Panc1 (cell line): ENCODE measurements at places on chromosomes 7 and 10. TPM values are rescaled to one million over a fixed set of nuclear protein-coding genes. Genes with fewer than 3 reads are reported as not detected.

DNA sequence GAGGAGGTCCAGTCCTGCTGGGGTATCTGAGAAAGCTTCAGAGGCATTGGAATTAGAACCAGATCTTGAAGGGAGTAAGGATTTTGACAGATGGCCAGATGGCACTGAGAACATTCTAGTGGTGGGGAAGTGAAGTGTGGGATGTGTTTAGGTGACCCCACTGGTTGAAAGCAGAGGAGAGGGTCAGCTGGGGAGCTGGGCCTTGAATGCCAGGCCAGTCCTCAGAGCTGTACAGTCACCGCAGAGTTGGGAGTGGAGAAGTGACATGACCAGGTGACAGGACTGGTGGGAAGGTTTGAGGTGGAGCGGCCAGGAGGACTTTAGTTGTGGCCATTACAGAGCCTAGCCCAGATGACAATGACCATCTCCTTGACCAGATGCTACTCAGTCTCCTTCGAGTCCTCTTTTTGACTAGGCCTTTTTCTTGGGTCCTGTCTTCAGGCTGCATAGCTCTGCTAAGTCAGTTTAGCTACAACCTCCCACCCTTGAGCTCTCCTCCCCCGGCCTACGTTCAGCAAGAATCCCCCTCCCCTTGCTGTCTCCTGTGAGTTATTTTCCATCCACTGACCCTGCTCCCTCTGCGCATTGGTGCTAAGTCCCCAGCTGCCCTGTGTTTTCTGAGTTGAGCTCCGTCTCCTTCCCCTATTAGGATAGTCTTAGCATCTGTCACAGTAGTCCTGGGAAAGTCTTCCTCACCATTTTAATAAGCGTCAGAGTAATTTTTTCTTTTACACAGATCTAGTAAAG, 56.3 kb downstream of the CCNY start:
- H3K4me3 ChIP-seq, result no peak overlapping the region
- no peaks in the 10 kb centered on the region for H3K36me3 ChIP-seq
- no peaks in the 10 kb centered on the region for H3K4me1 ChIP-seq
- no peak for DNase-seq

GRCh38 chr10:77700086-77700485, 62.5 kb upstream of the KCNMA1 start:
- H3K36me3 ChIP-seq, result no peaks in the 10 kb centered on the region
- 0 out of 2 replicates have a peak, but pooled peaks cover 4% of the 10 kb centered on the region for H3K27me3 ChIP-seq
- no peak overlapping the region for H3K4me3 ChIP-seq
- H3K4me1 ChIP-seq, result no peaks in the 10 kb centered on the region

Gene TBRG4
- total RNA-seq, result 149 TPM

Gene GATA3
- total RNA-seq, result 5.9 TPM

Gene C10orf67
- not detected for total RNA-seq
